Astrocyte (in vitro differentiated cells and primary cell): ENCODE measurements at places on chromosomes 6 and 20. TPM values are rescaled to one million over a fixed set of nuclear protein-coding genes. Genes with fewer than 3 reads are reported as not detected.

LAMA4 gene
- total RNA-seq, result 2.0 and 5.0 TPM in 2 replicates

SKIC2 gene
- total RNA-seq, result 75.3 and 79.1 TPM in 2 replicates

TFAP2B gene
- not detected in 2 replicates for total RNA-seq

VNN1 gene
- 0.07 TPM in 1 of 2 replicates, not detected in the other for total RNA-seq

RBPJL gene
- not detected in 2 replicates for total RNA-seq

CUL7 gene
- 21.2 and 26.3 TPM in 2 replicates for total RNA-seq
